KBM-7 (cell line): ENCODE measurements at places on chromosomes 6 and 20.

DNA sequence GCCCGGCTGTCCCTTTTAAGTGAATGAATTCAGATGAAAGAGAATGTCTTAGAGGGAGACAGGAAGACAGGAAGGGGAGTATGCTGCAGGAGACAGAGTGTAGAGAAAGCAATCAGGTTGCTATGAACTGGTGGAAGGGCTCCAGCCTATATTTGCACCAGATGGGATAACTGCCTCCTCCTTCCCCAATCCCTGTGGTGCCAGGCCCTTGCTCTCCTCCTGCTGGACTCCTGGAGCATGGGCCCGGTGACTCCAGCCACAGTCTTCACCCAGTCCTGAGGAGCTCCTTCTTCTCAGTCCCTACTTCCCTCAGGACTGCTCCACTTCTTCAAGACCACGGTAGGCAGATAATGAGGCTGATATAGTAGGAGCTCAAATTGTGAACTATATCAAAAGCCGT, 91.8 kb downstream of the TMEM200A start:
- DNase-seq, result no peak

DNA sequence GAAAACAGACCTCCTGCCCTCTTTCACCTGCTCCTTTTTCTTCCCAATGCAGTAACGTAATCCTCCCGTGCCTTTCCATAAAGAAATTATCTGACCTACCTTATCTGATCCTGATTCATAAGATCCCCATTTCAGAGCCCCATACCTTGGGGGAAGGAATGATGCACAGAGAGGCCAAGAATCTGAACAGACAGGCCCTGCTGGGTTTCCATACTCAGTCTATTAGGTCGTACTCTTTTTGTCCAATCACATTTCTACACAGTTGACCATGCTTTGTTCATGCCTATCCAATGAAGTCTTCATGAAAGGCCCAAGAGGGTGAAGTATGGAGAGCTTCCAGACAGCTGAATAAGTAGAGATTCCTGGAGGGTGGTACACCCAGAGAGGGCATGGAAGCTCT, 25.3 kb downstream of the SRPK1 start:
- DNase-seq, result no peak

GRCh38 chr6:98974309-98974708, 26.6 kb upstream of the FBXL4 start:
- no peak for DNase-seq

DNA sequence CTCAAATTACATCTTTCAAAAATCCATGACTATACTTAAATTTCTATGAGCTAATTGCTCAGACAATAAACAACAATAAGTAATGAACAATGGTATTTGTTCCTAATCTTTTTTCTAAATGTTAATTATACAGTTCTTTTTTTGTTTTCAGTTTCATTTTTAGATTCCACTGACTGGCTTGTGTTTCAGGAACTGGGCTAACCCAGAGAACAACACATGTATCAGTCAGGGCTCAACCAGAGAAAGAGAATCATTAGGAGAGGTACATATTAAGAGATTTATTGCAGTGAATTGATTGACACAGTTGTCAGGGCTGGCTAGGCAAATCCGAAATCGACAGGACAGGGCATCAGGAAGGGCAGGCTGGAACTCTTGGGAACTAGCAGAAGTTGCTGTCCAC, 182.8 kb downstream of the GRM1 start:
- DNase-seq, result no peak

DNA sequence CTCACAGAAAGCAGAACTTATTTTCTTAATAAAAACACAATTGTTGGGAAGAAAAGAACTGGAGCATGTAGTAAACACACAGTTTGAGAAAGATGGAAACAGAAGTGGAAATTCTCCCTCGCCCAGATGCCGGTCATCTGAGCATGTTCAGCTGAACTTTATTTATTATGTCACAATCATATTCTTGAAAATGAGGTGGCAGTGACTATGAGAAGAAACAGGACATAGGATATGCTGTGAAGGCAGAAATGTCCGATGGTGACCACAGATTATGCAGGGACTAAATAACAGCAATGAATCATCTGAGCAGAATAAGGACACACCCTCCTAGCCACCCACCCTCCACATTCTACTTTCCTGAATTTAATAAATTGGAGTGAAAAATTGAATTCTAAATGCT, 425.3 kb upstream of the NOX3 start:
- DNase-seq, result no peak

GRCh38 chr6:132414761-132415160, 13.5 kb upstream of the MOXD1 start:
- no peak for DNase-seq

DNA sequence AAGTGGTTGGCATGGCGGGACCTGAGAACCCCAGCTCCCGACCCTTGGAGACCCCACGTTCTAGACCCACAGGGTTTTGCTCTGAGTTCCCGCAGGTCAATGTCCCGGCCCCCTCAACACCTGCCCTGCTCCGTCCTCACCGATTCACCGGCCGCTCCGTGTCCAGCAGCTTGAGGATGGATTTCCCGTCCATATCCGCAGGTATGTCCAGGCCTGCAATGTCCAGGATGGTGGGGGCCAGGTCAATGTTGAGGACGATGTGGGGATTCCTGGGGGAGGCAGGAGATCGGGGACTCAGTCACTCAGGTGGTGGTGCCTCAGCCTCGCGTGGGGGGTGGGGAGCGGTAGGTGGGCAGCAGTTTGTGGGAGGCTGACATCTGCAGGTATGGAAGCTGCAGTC, 106.7 kb downstream of the SULF2 start:
- DNase-seq, result no peak
